ENCODE measurements at places on chromosomes 2 and 18.

DNA sequence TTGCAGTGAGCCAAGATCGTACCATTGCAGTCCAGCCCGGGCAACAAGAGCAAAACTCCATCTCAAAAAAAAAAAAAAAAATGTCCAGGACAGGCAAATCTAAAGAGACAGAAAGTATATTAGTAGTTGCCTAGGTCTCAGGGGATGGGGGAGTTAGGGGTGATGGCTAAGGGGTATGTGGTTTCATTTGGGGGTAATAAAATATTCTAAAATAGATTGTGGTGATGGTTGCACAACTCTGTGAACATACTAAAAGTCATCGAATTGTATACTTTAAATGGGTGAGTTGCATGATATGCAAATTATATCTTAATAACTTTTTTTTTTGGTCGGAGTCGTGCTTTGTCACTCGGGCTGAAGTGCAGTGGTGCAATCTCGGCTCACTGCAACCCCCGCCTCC is 34.2 kb upstream of the ACTR2 start:
- no peak for DNase-seq

DNA sequence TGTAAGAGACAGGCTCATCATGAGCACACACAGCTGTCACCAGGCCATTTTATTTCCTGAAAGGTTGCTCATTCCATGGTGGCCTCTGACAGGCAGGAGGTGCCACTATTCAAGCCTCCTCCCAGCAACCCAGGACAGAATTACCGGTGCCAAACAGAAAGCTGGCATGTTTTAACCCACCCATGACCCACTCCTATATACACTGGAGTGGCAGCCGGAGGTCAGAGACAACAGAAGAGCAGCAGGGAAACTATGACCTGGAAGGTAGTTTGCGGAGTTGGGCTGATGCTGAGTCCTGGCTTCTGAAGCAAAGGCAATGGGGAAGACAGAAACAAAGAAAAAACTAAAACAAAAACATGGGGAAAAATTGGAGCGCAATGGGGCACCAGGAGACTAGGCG is 2.3 kb downstream of the RFTN2 start:
- peak; percentile 53 for DNase-seq

- DNase-seq, result no peak
Observed at GRCh38 chr2:109268916-109269315, 139.9 kb downstream of the SH3RF3 start.

GRCh38 chr2:59935005-59935404 is 618.4 kb downstream of the BCL11A start:
- DNase-seq, result no peak

DNA sequence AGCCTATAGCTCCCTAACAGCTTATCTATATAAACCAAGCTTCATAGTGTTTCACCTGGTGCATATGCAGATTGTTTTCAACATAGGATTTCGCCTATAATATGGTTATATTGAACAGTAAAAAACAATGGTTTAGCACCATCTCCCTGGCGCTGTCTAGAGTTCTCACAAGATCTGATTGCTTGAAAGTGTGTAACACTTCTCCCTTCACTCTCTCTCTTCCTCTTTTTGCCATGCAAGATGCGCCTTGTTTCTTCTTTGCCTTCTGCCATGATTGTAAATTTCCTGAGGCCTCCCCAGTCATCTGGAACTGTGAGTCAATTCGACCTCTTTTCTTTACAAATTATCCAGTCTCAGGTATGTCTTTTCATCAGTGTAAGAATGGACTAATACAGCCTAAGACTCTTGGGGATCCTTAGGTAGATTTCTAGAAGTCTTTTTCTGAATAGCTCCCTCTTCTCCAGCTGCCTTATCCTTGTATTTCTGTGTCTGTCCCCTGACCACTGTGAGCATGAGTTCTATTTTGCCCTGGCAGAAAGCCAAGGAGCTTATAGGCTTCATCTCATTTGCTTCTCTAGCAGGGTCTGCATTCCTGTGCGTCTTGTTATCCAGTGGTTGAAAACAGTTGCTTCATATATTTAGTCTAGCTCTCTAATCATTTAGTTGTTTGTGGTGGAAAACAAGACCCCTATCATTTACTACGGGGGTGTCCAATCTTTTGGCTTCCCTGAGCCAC is 401.6 kb downstream of the GPD2 start:
- DNase-seq, result no peak

GRCh38 chr2:13813236-13813635 is 819.3 kb upstream of the LRATD1 start:
- DNase-seq, result no peak

GRCh38 chr2:74646201-74646600 is 1.9 kb downstream of the M1AP start:
- DNase-seq, result no peak

GRCh38 chr2:171084128-171084527 is 76.6 kb downstream of the TLK1 start:
- no peak for DNase-seq

DNA sequence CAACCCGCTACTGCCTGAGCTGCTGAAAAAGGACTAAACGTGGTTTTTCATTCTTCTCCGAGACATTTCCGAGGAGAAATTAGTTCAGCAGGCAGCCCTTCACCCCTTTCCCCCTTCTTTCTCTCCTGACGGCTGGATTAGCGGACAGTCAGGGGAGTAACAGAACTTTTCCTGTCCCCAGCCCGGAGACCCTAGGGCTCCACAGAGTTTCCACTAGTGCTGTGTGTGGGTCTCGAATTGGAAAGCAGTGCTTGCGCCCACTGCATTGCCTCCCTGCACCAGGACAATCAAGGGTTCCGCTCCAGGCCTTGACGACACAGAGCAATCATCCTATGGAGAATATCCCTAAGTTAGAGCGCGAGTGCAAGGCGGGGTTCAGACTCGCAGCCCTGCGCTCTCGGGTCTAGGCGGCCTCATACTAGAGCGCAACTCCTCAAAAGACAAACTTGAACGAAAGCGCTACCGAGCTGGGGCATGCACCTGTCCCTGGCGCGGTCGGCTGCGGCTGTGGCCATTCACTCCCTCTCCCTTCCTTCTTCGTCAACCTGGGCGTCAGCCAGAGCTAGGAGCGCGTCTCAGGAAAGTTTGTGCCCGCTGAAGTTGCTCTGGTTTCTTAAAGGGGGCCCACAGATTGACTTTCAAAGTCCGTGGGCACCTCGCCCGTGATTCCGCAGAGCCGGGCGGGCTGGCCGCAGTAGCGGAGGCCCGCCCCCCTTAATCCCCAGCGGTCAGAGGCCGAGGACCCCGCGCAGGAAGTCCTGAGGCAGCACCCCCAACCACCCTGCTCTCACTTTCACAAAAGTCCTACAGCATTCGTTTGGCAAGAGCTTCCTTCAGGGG is 801 bp downstream of the OSR1 start:
- DNase-seq, result peak; percentile 78

- no peak for DNase-seq
Observed at GRCh38 chr2:44104855-44105271, 63.8 kb upstream of the PPM1B start.

GRCh38 chr2:233801357-233802131 is 23.4 kb downstream of the MROH2A start:
- DNase-seq, result no peak

DNA sequence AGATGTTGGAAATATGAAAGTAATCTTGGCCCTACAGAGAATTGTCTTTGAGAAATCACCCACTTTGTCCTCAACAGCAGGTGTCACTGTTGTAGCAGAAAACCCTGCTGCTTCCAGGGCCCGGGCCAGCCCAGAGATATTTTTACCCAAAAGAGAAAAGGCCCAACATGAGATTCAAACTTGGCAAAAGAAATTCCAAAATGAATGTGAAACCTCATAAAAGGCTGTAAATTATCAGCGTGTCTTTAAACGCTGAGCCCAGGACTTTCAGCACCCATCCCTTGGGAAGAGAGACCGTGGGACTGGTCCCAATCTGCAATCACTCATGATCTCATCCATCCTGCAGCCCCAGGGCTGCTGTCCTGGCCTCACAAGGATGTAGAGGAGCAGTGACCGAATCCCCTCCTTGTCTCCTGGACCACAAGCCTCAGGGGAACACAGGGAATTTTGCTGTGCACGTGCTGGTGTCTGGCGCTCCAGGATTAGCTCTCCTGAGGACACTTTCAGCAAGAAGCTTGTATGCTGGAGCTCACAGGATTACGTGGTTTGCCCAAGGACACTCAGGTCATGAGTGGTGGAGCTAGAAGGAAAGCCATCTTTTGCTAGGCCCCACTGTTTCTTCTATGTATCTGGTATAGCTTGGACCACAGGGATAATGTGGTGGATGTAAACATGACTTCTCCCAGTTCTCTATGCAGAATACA is 202.1 kb downstream of the RNF144A start:
- DNase-seq, result no peak

DNA sequence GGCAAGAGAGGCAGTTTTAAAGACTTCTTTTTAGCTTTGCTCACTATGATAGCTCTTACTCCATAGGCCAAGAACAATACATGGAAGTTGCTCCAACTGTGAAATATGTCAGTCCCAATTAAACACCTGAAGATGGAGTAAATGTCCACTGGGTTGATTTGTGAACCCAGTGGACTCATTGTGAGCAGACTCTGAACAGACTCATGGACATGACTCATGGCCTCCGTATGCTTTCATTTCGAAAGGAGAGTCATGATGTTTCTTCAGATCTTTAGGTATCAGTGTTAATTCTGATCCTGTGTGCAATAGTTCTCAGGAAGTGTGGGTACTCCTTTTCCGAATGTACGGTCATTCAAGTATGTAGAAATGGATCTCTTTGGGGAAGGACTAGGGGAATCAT is 5.4 kb upstream of the CWC22 start:
- DNase-seq, result no peak

DNA sequence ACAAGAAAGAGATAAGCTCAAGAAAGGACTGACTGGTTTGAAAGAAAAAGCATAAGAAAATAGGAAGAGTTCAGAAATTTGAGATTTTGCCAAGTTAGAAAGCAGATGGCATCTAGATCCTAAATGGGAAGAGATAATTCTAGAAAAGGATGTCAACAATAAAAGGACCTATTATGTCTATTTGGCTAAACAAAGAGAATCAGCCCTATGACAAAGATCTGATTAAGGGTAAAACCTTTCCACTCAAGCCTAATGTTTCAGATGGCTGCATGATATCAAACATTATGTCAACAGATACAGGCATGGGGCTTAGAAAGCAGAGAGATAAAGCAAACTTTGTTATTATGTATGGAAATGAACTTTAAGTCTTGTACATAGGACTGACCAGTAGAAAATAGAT is 465.0 kb upstream of the TRIB2 start:
- no peak for DNase-seq

GRCh38 chr18:58847383-58848071 is 17.1 kb upstream of the ZNF532 start:
- DNase-seq, result peak; percentile 30

DNA sequence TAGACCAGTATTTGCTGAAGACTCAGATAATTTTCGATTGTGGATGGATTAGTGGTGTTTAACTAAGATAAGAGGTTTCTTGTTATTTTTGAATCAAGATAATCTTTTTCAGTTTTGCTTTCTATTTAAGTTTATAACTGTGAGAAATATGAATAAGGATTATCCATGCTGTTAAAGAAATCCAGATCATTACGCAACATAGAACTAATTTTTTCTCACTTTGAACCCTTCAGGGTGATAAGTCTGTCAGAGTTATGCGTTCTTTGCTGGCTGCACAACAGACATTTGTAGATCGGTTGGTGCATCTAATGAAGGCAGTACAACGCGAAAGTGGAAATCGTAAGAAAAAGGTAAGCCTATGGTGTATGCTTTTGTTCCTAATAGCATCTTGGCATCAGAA is 74.1 kb downstream of the PIK3C3 start:
- no peak for DNase-seq

GRCh38 chr2:241908686-241909420 is 39.3 kb downstream of the RTP5 start:
- DNase-seq, result no peak

Data from right kidney (tissue), 9 donors.